Frontal cortex (tissue), 4 donors: ENCODE measurements at places on chromosomes 1 and 21. TPM values are rescaled to one million over a fixed set of nuclear protein-coding genes. Genes with fewer than 3 reads are reported as not detected.
A peak's percentile ranks its signal among the peaks of the same experiment; 100 is the strongest.

IL23R gene
- not detected for total RNA-seq

GRCh38 chr1:99969729-99970621, at the start of gene SLC35A3:
SLC35A3 (plus strand) TSS chr1:99969996; CDS start chr1:99993555, 23,559 bp downstream.
- DNase-seq = peak; percentile 80

IFT25 gene
- total RNA-seq = 19.2 TPM

DNA sequence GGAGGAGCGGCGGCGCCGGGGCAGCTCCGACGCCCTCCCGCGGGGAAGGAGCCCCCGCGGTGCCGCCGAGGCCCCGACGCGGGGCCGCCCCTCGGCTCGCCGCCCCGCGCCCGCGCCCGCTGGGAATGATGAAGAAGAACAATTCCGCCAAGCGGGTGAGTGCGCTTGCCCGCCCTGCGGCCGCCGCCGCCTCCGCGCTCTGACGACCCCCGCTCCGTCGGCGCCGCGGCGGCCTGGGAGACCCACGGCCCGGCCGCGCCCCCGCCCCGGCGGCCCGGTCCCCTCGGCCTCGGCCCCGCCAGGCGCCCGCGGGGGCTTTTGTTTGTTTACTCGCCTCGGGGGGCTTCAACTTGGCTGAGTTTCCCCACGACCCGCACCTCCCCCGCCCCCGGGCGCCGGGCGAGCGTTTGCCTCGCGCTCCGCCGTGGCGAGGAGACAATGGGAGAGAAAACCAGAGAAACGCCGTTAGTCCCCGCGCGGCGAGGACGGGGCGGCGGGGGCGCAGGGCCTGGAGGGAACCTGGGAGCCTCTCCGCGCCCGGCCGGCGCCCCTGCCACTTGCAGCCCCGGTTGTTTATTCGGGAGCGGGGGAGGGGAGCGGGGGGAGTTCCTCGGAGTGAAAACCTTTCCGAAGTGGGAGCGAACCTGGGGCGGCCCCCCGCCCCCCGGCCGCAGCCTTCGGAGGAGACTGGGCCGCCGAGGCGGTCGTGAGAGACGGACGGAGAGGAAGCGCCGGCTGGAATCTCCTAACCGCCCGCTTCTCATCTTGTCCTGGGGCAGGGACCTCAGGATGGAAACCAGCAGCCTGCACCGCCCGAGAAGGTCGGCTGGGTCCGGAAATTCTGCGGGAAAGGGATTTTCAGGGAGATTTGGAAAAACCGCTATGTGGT, 661 bp downstream of the PLEKHO1 start:
- no peak for DNase-seq

KIF26B gene
- total RNA-seq = 11.4 TPM
